ENCODE measurements at places on chromosomes 1 and 21.

DNA sequence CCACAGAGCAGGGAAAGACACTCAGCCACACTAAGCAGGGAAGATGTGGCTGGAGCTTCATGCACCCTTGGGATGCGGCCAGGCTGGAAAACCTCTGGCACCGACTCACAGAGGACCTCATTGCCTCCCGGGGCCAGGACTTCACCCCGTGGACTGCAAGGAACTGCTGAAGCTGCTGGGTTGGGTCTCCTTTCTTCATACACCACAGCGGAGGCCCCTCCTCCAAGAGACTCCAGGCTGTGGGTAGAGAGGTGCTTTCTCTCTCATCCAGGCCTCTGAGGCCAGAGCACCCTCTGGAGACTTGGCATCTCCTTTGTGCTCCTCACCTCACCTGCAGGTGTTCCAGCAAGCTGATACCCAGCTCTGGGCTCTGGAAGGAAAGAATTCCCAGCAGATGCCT is 76.0 kb upstream of the EDN2 start:
- DNase-seq = no peak

DNA sequence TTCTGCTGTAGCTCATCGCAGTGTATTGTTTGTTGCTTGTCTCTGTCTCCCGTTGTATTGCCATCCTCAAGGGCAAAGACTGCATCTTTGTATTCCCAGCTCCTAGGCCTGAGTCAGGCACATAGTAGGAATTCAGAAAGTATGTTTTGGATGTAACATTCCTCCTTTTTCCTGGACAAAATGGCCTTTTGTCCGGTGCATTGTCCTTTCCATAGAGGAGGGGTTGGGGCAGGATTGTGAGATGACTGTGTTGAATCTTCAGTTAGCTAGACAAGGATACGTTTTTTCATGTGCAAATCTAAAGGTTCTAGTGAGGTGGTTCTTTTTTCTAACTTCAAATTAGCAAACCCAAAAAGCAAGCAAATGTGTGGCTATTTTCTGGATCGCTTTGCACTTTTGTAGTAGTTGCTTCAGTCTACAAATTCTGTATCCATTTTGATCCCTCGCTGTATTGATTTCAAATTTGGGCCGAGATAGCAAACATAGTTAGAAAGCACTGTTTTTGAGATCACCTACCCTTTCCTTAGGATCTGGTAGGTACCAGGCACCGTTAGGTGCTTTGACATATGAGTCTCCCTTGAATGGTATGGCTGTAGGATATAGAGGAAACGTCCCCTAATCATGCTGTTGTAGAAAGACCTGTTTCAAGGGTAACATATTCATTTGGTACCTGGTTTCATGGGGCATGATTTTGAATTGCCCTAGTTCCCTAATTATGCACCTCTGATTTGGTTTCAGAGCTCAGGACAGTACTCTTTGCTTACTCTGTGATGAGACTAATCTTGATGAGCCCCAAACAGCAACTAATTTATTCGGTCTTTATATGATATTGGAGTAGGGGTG is 1.2 kb downstream of the PPP1R8 start:
- DNase-seq = no peak

DNA sequence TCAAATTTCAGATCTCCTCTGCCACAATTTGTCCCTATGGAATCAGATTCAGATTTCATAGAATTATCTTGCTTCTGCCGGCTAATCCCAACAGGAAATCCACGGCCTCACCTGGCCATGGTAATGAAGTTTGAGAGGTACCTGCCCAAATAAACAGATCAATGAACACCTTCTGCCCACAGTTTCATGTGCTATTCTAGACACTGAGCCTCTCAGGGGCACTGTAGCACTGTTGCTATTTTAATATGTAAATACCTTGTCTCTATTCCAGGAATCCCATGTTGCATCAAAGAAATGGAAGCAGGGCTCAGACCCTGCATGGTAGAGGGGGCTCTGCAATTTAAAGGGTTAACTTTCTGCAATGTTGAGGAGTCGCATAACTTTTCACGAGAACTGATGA is 593.1 kb downstream of the PTBP2 start:
- no peak for DNase-seq

DNA sequence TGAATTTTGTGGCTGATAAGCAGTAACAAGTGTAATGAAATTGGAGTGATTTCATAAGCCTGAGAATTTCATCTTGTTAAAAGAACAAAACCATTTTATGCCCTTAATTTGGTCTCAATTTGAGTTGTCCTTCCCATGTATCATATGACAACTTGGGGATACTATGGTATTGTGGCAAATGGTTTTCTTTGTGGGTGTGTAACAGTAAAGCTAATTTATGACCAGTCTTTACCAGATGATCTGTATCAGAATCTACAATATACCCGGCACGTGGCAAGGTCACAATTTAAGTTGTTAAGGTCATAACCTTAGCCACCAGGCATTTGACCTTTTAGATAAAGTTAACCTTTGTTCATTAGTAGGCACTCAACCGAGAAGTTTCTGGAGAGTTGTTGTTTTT is 9.1 kb downstream of the NFIA start:
- DNase-seq = no peak

DNA sequence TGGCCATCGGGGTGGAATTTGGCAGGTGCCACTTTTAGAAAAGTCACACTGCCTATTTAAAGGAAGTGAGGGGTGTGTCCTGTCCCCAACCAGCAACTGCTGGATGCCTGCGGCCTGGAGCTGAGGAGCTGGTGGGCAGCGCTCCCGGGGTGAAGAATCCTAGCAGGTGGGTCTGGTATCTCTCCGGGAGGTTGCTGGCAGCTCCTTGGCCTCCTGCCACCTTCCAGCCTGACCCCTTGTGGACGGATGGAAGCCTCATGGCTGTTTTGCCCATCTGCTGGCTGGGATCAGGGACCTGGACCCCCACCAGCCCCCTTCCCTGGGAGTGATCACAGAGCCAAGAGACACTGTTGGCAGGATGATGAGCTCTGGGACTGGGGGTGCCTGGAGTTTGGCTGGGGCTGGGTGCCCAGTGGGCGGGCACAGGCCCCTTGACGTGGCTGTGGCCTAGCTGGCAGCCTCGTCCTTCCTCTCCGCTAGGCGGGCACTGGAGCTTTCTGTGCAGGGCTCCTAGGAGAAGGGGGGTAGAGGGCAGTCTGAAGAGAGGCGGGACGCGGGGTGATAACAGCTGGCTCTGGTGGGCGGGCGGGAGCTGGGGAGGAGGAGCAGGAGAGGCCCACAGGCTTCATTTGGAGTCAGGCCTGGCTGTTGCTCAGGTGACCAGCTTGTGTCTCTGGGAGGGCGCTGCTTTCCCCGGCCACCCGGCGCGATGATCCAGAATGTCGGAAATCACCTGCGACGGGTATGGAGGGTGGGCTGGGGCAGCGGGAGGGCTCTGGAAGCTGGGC is at the start of gene ACOT11:
TSS of gene ACOT11 (plus strand) at position 628 of the 788 bp plus-strand sequence. CDS start at position 710, 82 bp downstream.
- no peak for DNase-seq

- no peak for DNase-seq
These were observed 309 bp downstream of the NSL1 start for GRCh38 chr1:212791261-212791675.

DNA sequence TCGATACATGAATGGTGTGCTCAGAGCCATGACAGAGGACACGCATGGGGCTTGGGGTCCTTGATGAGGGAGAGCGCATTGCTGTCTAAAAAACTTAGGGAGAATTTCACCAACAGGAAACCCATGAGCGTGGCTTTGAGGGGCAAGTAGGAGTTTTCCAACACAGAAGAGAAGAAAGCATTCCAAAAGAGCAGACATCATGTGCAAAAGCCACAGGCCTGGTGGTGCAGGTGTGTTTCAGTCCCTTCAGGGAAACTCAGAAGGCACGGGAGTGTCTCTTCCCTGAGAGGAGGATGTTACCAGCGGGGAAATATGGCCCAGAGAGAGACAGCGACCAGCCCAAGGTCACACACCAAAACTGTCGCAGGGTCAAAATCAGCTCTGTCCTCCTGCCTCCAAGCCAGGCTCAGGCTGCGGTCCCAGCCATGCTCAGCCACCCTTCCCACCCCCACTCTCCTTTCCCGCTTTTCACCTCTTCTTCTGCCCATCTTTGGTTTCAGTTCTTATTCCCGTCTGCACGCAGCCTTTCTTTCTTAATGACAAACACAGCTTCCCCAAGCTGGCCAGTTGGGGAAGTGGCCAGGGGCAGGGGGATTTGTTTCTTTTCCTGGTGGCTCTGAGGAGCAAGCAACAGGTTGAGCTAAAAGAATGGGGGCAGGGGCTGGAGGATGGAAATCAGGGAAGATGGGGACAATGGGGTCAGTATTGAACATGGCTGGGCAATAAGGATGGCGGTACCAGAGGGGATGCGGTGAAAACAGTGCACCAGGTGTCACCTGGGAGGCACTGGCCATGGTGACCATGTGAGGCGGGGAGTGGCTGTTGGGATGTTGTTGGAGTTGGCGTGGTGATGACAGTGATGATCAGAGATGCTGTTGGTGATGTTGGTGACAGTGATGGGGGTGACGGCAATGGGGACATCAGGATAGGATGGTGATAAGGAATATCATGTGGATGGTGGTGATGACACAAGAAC is 10.3 kb downstream of the LAPTM5 start:
- no peak for DNase-seq

DNA sequence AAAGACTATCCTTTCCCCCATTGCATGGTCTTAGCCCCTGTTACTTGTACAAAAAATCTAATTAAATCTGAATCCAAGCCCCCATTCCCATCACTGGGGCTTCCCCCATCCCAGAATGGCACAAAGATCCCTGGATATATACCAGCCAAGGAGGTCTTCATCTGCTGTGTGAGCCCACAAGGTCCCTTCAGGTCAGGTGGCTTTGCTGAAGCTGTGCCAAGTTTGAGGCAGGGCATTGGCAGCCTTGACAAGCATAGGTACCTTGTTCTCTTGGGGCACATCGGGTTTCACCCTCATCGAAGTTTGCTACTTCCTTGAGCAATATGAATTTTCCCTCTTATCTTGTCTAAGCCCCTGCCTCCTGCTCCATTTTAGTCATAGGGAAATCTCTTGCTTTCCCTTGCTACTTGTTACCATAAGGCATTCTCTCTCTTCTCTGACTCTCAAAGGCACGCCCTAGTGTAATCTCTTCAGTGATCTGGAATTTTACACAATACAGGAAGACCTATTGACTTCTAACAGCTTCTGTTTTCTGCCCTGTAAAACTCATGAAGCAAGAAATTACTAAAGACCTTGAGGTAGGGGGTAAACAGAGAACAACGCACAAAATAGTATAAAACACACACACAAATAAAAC is 71.4 kb upstream of the COG2 start:
- no peak for DNase-seq

DNA sequence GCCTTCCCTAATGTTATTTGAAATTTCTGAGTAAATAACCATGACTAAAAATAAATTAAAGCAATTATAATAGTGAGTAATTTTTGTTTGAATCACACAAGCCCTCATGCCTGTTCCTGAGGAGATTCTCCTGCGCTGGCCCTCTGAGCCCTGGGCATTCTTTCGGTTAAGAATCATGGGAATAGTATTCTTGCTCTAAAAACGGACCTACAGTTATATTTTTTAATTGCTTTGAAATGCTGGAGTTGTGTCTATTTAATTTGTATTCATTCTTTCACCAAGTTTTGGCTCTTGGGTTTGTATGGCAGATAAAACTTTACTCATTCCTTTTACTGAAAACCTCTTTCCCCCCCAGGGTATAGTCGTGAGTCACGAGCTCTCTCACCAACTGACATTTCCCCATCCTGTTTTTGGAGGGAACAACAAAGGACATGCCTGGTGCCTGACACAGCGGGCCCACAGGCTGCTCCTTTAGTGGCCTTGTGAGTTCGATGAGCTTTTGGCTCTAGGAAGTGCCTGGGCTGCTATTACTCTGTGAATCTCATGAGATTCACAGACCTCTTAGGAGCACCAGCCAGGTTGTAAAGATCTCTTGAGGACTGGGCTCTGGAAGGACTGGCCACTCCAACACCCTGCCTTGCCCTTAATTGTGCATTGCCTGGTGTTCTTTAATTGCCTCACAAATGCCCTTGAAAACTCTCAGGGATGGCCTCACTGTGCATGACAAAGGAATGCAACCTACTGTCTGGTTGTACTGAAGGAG is 58.6 kb downstream of the DDR2 start:
- no peak for DNase-seq

DNA sequence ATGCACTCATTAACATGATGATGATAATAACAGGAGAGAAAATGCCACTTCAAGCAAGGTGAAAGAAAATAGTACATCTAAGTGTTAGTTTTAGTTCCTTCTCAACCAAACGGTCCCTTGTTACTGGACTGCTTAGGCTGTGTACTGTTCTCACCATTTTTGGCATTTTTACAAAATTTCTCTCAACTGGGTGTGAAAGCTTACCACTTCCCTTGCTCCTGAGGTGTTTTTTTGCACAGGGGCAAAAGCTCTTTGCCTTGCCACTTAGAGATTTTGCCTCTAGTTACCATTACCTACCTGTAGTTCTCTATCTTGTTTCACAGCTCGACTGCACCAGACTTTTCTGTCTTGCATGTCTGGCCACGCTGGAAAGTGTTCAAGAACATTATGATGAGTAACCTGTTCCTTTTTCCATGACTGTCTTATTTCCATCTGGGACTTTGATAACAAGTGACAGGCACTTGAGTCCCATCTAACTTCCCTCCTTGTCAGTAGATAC is 10.7 kb downstream of the NEK7 start:
- DNase-seq = no peak

- DNase-seq = no peak
These were observed 27.1 kb downstream of the CITED4 start for GRCh38 chr1:40834968-40835545.

GRCh38 chr1:155186794-155187455 is 13.3 kb downstream of the TRIM46 start:
- DNase-seq = no peak

DNA sequence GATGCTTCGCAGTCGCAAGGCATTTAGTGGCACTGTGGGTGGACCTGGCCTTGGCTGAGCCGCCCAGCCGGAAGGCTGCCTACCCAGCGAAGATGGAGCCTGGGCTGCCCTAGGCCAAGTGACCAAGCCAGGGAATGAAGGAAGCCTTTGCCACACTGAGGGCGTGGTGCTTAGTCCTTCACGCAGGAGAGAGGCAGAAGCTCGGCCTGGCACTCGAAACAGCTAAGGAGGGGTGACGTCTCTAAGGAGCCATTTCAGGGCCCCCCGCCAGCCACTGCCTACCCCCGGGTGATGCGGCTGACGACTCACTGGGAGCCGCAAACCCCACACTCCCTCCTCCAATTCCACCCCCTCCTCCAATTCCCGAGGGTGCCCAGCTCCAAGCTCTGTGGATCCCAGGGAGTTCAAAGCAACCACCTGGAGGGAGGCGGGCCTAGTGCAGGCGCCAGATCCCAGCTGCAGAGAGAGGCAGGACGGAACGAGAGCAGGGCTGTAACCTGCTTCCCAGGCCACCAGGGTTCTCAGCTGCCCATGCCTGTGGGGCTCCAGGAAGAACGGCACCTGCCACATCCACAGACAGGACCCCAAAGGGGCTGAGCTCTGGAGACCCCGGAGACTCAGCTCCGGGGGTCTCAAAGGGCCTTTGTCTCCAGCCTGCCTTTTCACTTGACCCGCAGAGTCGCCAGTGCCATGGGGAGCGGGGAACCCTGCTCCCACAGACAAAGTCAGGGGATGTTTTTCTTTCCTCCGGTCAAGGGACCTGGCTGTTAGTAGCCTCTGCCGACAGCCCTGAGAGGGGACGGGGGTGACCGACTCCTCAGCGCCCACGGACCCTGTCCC is 75.8 kb downstream of the ARHGEF16 start:
- no peak for DNase-seq

Measured in stimulated activated CD8-positive, alpha-beta memory T cell treated with anti-CD3 and anti-CD28 coated beads, Interleukin-15, amount 100 ng/mL, for 48 hours (primary cell).